ENCODE measurements at places on chromosomes 1 and 21.
A peak's percentile ranks its signal among the peaks of the same experiment; 100 is the strongest.

DNA sequence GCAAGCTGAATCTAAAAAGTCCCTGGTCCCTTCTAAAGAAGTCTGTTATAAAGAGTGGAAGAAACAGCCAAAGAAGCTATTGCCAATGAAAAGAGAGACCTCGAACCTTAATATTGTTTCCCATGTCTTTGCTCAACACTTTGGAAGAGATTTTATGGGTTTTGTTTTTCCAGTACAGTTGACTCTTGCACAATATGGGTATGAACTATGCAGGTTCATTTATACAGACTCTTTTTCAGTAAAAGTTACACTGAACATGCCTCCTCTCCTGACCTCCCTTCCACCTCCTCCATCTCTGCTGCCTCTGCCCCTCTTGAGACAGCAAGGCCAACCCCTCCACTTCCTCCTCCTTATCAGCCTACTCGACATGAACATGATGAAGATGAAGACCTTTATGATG is 332.5 kb downstream of the SETD4 start:
- DNase-seq = no peak

- DNase-seq = peak; percentile 52
Observed at GRCh38 chr1:201020721-201021629, 2.5 kb downstream of the KIF21B start.

GRCh38 chr1:43307458-43308158 is 6.8 kb downstream of the TIE1 start:
- no peak for DNase-seq

DNA sequence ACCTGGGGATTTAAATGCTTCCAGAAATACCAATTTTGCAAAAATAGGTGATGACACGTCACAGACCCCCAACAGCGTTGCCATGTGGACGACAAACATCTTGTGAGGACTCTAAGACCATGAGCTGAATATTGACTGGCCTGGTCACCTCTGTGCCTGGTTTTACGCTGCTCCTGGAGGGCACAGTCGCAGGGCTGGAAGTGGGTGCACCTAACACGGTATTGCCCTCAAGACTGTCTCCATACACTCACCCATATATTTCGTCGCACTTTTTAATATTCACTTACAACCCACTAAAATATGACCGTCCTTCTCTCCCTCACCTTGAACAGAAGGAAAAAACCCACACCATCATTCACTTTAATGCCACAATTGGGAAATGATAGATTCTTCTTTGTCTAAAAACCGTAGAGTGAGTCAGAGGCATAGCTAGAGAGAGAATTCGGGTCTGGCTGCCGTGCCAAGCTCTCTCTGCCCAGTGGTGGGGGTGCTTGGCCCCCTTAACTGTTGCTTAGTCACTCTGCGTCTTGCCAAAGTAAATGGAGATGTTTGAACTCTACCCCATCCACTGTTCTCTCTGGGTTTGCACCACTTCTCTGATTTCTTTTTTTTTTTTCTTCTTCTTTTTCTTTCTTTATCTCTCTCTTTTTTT is 40.8 kb upstream of the UTS2 start:
- DNase-seq = no peak

GRCh38 chr1:118716775-118717174 is 271.4 kb downstream of the TBX15 start:
- DNase-seq = no peak

DNA sequence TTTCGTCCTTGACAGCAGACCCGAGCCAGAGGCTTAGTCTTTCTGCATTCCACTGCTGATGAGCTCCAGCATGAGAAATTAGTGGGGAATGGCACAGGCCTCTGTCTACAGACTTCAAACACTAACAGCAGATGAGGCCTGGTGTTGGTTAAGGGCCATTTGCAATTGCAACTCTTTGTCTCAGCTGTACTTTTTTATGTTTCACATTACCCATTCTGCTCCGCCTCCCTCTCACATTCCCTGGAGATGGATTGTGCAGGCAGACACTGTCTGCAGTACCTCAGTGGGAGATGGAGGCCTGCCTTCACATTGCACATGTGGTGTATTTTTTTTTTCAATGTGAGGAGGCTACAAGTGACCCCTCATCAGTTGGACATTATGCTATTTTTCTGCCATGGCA is 370.2 kb downstream of the DUSP10 start:
- no peak for DNase-seq

GRCh38 chr1:245877976-245878375 is 629.1 kb downstream of the SMYD3 start:
- no peak for DNase-seq

GRCh38 chr1:157289424-157290105 is 151.4 kb upstream of the ETV3 start:
- no peak for DNase-seq

DNA sequence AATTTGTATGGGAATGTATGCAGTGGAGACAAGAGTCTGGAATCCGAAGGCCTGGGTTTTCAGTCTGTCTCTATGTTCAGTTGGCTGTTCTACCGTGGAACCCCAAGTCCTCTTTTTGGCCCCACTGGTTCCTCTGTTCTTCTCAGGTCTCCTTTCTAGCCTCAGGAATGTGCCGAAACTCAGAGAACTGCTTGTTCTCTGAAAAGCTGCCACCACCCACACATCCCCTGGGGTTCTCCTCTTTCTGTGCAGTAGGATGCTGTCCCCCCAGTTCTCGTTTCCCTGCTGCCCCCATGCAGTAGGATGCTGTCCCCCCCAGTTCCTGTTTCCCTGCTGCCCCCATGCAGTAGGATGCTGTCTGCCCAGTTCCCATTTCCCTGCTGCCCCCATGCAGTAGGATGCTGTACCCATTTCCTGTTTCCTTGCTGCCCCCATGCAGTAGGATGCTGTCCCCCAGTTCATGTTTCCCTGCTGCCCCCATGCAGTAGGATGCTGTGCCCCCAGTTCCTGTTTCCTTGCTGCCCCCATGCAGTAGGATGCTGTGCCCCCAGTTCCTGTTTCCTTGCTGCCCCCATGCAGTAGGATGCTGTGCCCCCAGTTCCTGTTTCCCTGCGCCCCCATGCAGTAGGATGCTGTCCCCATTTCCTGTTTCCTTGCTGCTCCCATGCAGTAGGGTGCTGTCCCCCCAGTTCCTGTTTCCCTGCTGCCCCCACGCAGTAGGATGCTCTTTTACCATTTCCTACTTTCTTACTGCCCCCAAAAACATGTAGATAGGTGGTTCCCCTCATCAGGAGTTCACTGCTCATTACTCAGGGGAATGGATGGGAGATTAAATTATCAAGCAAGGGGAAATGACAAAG is 35.3 kb downstream of the OPTC start:
- no peak for DNase-seq

DNA sequence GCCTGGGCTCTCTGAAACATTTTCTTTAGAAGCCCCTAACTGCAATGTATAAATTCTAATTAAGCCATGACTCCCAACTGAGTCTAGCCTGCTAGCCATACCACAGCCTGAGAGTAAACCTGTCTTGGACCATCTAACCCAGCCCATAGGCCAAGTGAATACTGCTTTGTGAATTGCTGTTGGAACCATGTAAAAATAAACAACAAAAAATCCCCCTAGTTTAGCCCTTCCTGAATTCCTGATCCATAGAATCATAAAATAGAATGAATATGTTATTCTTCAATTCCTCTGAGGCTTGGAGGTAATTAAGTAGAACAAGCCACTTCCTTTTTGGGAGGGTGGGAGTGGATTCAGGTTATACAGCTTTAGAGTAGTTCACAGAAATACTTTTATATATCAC is 1496.4 kb downstream of the MRPL39 start:
- no peak for DNase-seq

GRCh38 chr1:178818416-178818815 is 52.5 kb downstream of the ANGPTL1 start:
- DNase-seq = no peak

- no peak for DNase-seq
Observed at GRCh38 chr1:177439301-177439700, 268.5 kb downstream of the BRINP2 start.

GRCh38 chr1:25581764-25582163 is 34.8 kb upstream of the MAN1C1 start:
- no peak for DNase-seq

- DNase-seq = no peak
Observed at GRCh38 chr1:86687595-86687994, 16.8 kb upstream of the SH3GLB1 start.

- DNase-seq = no peak
Observed at GRCh38 chr1:227094249-227094966, 154.3 kb downstream of the COQ8A start.
